ENCODE measurements at places on chromosomes 2 and 18.

DNA sequence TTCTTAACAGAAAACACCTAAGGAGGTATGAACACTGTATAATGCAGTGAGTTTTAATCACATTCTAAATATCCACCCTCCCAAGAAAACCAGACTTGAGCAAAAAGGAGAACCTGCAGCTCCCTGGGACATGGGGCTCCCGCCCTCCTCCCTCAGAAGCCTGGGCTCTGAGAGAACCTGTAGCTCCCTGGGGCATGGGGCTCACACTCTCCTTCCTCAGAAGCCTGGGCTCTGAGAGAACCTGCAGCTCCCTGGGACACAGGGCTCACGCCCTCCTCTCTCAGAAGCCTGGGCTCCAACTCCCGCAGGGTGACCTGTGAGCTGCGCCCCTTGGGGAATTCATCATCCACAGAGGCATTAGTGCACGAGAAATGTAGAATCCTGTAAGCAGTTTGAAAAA lies 222.9 kb downstream of the SNTG2 start:
- DNase-seq, result no peak

- no peak for DNase-seq
Observed at GRCh38 chr2:15929861-15930260, 10.5 kb upstream of the MYCN start.

DNA sequence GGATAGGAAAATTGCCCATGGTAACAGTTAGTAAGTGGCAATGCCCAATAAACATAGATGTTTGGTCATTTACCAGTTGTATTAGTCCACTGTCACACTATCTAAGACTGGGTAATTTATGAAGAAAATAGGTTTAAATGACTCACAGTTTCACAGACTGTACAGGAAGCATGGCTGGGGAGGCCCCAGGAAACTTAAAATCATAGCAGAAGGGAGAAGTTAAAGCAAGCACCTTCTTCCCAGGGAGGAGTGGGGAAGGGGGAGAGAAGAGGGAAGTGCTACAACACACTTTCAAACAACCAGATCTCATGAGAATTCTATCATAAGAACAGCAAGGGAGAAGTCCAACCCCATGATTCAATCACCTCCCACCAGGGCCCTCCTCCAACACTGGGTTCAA lies 23.4 kb downstream of the NR4A2 start:
- no peak for DNase-seq

- no peak for DNase-seq
Observed at GRCh38 chr2:100632037-100632436, 69.2 kb downstream of the PDCL3 start.

- DNase-seq, result no peak
Observed at GRCh38 chr2:60246583-60246982, 306.9 kb downstream of the BCL11A start.

DNA sequence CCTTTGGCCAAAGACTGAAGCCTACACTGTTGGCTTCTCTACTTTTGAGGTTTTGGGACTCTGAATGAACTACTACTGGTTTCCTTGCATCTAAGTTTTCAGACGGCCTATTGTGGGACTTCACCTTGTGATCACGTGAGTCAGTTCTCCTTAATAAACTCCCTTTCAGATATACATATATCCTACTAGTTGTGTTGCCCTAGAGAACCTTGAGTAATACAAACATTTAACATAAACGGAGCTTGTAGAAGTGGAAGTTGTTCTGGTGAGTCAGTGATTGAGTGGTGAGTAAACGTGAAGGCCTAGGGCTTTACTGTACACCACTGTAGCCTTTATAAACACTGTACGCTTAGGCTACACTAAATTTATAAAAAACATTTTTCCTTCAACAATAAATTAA lies 107.2 kb upstream of the CDH2 start:
- DNase-seq, result no peak

- DNase-seq, result no peak
Observed at GRCh38 chr2:168632709-168633121, 169.7 kb upstream of the NOSTRIN start.

- DNase-seq, result no peak
Observed at GRCh38 chr2:101063352-101064124, 61.4 kb downstream of the RPL31 start.

Measured in activated CD4-positive, CD25-positive, alpha-beta regulatory T cell (primary cell).